ENCODE measurements at places on chromosomes 5 and 9. TPM values are rescaled to one million over a fixed set of nuclear protein-coding genes. Genes with fewer than 3 reads are reported as not detected.

- no peak for DNase-seq
Observed at GRCh38 chr5:5799826-5800225, 377.3 kb downstream of the ICE1 start.

The HAPLN1 gene
- not detected for total RNA-seq

The HMCN2 gene
- total RNA-seq = 13.7 TPM

DNA sequence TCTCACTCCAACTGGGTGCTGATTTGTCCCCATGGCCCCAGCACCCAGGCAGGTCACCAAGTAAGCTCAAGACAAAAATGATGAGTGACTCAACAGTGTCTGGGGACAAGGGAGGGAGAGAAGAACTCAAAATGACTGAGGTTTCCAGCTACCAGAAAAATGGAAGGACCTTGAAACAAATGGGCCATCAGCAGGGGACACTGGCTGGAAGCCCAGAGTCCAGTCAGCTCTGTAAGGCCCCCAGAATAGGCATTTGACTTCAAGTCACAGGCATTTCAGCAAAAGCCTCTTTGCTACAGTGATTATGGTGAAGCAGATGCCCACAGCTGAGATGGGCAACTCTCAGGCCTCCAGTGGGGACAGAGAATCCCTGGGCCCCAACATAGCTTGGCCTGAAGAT is 139.0 kb upstream of the GABRP start:
- no peak for DNase-seq

The EQTN gene
- not detected for total RNA-seq

GRCh38 chr9:134396825-134397224 is 70.6 kb downstream of the RXRA start:
- no peak for DNase-seq

DNA sequence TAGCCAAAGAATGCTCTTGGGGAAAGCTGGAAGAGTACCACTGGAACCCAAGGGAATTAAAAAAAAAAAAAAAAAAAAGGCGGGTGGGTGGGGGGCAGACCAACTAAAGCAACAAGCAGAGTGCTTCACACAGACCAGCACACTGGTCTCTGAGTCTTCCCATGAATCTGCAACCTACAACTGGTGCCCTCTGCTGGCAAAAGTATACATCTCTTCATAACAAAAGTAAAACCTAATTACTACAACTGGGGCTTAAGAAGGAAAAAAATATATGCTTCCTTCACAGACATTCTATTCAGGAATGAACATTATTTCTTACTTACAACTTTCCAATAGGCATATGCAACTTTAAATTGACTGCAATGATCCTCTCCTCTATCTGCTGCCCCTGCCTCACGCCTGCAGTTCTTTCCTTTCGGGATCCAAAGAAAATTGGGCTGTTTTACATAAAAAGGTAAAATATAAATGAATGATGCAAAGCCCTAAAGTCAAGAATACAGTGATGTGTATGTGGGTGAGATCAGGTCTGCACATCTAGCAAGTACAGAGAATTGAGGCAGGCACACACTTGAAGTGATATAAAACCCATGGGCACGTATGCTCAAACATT is 7.2 kb upstream of the KLHL3 start:
- DNase-seq = peak; percentile 41

The CTNND2 gene
- not detected for total RNA-seq

- DNase-seq = no peak
Observed at GRCh38 chr5:149125386-149125891, 15.9 kb upstream of the ABLIM3 start.

- no peak for DNase-seq
Observed at GRCh38 chr5:133611357-133612248, 738 bp downstream of the FSTL4 start.

The SH2D3C gene
- 4.0 TPM for total RNA-seq

The PCDHB10 gene
- total RNA-seq = 0.79 TPM

DNA sequence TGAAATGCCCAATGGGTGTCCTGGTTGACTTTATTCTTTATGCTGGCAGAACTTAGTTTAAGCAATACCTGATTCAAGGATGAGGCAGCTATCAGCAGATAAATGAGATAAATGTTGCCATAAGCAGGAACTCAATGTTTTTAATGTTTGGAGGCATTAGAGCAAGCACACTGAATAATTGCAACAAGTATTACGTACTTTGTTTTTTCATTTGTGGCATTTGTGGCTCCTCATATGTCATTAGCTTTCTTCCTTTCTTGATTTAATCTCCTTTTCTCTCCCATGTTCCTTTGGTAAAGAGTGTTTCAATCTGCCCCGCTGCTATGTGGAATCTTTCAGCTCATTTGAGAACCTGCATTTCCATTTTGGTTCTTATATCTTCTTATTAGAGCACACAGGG is 6.4 kb upstream of the NR3C1 start:
- DNase-seq = no peak

DNA sequence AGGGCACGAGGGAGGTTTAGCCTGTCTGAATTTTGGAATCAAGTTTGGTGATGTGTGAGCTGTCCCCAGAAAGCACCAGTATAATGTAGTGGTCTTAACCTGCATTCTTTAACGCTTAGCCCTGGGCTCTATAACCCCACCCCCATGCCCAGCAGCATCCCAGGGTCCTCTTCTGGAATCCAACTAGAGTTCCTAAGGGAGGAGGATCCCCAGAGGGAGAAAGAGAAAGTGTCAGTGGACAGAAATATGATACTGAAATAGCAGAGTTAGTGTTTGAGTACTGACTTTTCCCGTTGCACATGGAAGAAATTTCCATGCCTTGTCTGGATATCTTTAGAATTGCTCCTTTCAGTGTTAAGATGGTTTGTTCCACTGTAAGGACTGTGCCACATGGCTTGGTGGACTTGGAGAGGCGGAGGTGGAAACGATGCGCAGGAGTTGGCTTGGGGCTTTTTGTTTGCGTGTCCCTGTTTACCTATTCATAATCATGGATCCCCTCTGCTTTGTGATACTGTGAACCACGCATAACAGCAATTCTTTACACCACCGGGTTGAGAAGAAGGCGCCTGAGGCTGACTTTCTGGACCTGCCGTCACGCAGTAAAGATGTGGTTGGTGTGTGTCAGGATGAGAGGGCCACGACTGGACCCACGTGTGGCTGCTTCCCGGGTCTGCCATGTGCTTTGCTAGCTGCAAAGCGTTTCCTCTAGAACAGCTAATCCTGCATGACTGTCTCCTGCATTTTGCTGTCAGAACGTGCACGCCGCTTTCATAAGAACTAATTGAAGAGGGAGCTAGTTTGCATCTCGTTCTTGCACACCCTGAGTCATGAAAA is 142.3 kb downstream of the SMARCA2 start:
- DNase-seq = peak; percentile 18

The IZUMO3 gene
- not detected for total RNA-seq

Data from transverse colon (tissue), 4 donors.